ENCODE measurements at places on chromosomes 6 and 20.

DNA sequence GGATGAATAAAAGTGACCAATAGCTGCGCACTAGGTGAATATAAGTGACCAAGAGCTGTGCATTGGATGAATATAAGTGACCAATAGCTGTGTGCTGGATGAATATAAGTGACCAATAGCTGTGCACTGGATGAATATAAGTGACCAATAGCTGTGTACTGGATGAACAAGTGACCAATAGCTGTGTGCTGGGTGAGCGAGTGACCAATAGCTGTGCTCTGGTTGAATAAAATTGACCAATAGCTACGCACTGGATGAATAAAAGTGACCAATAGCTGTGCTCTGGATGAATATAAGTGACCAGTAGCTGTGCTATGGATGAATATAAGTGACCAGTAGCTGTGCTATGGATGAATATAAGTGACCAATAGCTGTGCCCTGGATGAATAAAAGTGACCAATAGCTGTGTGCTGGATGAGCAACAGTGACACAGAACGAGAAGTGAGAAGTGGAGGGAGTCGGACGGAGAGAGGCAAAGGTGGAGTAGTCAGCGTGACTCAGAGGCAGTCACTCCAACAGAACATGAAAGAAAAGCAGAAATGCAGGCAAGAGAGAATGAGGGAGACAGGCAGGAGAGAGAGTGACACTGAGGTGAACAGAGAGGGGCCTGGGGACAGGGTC lies 38.5 kb downstream of the RBM38 start:
- no peak for DNase-seq

GRCh38 chr20:8306937-8307336 lies 174.9 kb downstream of the PLCB1 start:
- no peak for DNase-seq

DNA sequence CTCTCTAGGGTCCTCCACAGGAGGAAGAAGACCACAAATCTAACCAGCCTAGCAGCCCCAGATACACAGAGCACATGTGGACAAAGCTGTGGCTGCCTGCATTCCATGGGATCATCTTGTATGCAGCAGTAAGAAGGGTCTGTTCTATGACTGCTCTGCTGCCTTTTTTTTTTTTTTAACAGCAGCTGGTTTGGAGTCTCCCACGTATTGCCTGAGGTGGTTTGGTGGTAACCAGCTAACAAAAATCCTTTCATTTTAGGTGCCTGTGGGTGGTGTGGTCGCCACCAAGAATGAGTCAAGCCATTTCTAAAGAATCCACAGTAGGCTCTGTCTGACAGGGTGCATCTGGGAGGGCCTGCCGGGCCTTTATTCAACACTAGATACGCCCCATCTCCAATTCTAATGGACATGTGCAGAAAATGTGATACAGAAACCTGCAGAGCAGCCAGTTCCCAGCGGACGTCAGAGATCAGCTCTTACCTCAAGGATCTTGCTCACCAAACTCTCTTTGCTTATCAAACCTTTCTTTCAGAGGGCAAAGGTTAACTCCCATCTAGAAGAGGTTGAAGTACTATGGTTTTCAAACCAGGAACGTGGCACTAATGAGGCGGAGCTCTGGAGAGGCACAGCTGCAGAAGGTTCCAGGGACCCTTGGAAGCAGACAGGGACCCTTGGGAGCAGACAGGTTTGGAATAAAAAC lies 32.0 kb downstream of the GNAS-AS1 start:
- no peak for DNase-seq

DNA sequence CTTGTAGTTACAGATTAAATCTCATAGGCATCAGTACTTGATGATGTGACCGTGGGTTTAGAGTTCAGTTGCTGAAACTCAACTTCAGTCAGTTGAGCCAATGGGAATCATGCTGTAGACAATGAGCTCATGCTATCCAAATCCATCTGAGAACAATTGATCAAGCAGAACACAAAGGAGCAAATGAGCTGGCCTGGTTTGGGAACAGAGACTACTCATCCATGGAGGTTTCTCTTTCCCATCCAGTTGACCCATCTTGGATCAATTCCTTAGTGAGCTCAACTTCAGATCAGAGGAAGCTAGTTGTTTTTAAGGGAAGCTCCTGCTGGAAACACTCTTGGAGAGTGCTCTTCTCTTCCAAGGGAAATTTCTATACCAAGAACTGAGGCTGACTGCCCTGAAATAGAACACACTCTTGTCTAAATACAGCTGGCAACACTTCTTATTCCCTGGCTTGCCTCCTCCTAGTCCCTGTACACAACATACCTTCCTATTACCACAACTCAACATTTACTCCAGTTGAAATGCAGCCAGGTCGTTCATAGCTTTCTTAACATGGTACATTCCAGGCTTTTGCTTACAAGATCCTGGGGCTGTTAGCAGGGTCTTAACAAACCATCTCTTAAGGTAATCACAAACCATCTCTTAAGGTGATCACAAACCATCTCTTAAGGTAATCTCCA lies 203.9 kb upstream of the PRDM1 start:
- DNase-seq, result no peak

DNA sequence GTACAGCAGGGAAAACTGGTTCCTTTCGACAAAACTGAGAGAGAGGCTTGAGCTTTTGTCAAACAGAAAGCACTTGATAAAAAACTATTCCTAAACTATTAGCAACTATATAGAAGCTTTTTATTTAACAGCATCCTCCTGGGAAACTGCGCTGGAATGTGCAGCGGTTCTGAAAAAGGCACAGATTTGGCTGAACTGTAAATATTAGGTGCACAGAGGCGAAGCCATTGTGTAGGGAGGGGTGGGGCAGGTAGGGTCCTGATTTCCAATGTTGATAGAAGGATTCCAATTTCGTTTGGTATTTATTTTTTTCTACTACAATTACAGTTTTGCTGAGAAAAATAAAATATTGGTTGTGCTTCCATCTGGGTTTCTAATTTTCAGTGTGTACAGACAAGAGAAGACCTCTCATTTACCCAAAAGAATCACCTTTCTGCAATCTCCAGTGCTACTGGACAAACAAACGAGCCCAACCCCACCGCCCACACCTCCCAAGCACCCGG lies 698 bp upstream of the SH3BGRL2 start:
- DNase-seq, result no peak

DNA sequence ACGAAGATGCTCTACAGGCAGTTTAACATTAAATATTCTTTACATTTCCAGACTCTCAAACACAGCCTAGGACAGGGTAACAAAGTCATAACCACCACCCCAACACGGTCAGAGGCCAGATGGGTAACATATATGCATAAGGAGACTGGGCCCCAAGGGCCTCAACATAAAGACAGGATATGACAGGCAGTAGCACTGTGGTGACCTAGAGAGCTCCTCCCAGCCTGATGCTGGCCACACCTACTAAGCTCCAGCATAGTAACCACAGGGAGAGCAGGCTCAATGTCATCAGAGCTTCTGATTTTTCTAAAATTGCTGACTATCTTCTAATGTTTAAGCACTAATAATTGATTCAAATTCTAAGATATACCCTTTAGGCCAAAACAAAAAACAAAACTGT lies 21.7 kb downstream of the SMLR1 start:
- DNase-seq, result no peak

- peak; percentile 69 for DNase-seq
These were observed 38.7 kb downstream of the GNAS start for GRCh38 chr20:58891086-58891717.

- no peak for DNase-seq
These were observed 25.1 kb downstream of the RRAGD start for GRCh38 chr6:89386917-89387491.

- no peak for DNase-seq
These were observed 327.2 kb downstream of the DHX35 start for GRCh38 chr20:39289316-39289715.

DNA sequence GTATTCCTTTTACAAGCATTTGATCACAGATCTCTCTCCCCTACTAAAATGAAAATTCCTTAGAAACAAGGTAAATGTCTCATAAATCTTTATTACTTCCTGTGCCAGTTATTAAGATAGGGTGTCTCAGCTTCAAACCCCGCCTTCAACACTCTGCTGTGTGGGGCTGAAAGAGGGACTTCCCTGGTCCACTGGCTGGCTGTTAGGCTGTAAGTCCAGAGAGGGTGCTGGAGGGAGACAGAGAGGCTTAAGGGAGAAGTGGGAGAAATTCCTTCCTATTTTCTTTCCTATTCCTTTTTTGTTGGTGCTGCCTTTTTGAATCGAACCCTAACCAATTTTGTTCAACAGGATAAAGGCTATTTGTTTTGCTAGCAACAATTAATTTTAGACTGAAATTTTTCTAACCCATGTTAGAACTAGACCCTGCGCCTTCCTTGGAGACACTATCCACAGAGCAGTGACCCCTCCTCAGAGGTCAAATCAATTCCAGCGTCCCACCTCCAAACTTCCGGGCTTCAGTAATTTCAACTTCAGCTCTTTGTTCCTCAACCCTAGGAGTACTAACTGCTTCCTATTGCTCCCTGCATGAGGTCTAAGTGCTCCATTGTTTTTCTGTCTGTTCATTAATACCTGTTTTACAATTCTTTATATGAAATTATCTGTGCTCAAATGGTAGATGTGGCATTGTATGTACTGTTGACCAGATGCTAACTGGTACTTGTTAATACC lies 207.5 kb upstream of the OPRM1 start:
- no peak for DNase-seq

- no peak for DNase-seq
These were observed 118.8 kb upstream of the ZNF217 start for GRCh38 chr20:53712212-53712977.

DNA sequence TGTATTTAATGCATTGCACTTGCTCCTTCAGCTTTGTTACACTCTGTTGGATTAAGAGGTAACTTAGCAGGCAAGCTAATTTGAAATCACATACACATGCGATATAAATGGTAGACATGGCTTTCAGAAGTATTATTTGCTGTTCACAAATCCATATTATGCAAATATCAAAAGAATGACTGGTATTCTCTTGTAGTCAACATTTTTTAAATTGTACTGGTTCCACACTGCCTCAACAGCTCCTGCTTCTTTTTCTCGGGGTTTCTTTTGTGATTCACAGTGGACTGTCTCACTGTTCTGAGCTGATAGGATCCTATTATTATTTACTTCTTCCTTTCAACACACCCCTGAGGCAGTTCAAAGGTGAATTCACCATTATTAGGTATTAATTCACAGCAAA lies 927.4 kb downstream of the KIF16B start:
- no peak for DNase-seq

DNA sequence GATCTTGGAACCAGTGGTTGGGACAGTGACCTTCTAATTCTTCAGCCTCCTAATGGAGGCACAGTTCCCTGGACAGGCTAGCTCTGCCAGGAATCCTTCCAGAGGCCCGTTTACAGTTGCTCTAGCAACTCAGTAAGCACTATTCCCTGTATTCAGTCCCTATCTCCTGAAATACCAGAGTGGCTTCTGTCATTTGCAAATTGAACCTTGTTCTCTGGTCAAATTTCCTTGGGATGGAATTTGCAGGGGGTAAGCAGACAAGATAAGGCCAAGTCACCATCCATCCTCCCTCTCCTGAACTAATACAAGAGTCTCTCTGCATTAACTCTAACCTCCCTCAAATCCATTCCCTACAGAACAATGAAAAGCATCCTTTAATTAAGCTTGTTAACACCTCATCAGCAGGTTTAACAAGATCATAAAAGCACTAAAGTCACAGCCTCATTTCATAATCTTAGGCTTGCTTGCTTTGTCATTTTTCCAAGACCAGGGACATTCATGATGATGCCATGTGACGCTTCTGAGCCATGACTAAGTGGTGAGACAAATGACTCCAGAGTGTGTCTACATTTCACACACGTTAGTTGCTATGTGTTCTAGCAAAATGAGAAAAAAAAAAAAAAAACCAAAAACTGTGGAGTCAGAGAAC lies 37.1 kb downstream of the SLC22A23 start:
- DNase-seq, result no peak

DNA sequence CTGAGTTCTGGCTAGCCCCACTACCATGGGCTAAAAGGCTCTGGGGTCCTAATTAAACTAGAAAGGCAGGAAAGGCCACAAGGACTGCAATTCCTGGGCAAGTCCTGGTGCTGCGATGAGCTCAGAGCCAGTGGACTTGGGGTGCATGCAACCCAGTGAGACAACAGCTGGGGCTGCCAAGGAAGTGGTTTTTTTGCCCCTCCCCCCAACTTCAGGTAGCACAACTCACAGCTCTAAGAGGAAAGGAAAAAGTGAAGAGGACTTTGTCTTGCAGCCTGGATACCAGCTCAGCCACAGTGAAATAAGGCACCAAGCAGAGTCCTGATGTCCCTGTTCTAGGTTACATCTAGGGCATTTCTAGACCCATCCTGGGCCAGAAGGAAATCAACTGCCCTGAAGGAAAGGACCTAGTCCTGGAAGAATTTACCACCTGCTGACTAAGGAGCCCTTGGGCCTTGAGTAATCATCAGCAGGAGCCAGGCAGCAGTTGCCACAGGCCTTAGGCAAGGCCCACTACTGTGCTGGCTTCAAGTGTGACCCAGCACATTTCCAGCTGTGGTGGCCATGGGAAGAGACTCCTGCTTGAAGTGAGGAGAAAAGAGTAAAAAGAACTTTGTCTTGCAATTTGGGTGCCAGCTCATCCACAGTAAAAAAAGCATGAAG lies 358.4 kb downstream of the BTBD3 start:
- DNase-seq, result no peak

DNA sequence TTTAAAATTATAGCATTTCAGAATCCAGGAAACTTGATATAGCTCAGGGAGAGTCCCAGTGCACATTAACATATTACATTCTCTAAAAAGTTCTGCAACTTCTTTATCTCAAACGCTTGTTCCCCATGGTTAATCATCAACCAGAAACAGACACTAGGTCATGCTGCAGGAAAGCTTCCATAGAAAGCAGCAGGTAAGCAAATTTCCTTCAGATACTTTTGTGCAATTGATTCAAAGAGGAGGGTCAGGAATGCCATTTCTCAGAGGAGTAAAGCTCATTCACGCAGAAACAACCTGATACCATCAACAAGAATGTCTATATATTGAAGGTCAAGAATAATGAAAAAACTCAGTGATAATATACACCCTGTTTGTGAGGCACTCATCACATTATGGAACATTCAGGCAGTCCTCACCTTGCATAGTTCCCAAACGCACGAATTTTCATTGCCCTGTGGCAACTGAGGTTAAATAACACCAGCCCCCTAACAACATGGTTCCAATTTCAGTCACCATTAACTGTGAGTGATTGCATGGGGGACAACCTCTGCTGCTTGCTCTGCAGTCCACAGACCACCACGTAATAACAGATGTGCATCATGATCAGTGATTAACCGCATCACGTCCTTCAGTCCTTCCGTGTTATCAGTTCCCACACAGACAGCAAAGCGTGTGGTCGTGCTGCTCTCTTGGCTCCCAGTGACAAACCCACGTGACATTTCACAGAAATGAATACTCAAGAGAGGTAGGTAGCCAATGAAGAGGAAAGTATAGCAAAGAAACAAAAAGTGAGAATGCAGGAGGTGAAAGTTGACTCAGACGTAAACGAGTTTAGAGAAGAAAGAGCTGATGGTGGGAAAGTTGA lies 95.7 kb downstream of the LY86 start:
- DNase-seq, result no peak

- DNase-seq, result no peak
These were observed 57.8 kb downstream of the PHACTR3 start for GRCh38 chr20:59662161-59662560.

GRCh38 chr20:49657118-49657901 lies 56.4 kb downstream of the B4GALT5 start:
- no peak for DNase-seq

GRCh38 chr6:151514000-151514730 lies 20.3 kb downstream of the CCDC170 start:
- DNase-seq, result no peak
